Jurkat, Clone E6-1 (cell line): ENCODE measurements at places on chromosomes 2 and 18.

GRCh38 chr2:16210841-16211240 is 270.5 kb downstream of the MYCN start:
- DNase-seq, result no peak

DNA sequence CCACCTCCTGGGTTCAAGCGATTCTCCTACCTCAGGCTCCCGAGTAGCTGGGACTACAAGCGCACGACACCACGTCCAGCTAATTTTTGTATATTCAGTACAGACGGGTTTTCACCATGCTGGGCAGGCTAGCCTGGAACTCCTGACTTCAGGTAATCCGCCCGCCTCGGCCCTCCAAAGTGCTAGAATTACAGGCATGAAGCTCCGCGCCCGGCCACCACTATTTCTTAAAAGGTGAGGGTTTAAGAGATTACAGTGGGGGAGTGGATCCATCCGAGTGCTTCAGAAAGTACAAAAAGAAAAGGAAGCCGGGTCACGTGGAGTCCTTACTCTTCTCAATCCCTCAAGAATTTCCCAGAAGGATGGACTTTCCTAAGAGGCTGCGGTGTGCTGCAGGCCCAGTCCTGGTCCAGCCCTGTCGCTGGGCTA is 146.9 kb downstream of the ANKRD44 start:
- DNase-seq, result no peak

DNA sequence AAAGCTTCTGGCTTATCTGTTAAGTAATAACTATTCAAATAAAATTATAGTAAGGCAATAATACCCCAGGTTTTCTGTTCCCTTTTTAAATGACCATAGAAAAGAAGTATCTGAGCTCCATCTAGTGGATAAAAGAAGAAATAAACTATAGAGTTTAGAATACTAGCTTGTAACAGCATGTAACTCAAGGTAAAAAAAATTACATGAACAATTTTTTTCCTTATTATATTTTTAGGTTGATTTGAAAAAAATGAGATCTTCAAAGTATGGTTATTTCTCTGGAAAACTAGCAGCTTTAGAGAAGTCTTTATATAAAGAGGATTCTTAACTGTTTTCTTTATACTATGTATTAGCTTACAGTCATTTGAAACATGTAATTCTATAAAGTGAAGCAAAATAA is 58.1 kb downstream of the NCKAP1 start:
- peak; percentile 26 for DNase-seq

GRCh38 chr2:36399050-36399449 is 43.5 kb downstream of the CRIM1 start:
- DNase-seq, result no peak

- DNase-seq, result no peak
Measured at GRCh38 chr2:37775908-37776250, 104.4 kb upstream of the CDC42EP3 start.

DNA sequence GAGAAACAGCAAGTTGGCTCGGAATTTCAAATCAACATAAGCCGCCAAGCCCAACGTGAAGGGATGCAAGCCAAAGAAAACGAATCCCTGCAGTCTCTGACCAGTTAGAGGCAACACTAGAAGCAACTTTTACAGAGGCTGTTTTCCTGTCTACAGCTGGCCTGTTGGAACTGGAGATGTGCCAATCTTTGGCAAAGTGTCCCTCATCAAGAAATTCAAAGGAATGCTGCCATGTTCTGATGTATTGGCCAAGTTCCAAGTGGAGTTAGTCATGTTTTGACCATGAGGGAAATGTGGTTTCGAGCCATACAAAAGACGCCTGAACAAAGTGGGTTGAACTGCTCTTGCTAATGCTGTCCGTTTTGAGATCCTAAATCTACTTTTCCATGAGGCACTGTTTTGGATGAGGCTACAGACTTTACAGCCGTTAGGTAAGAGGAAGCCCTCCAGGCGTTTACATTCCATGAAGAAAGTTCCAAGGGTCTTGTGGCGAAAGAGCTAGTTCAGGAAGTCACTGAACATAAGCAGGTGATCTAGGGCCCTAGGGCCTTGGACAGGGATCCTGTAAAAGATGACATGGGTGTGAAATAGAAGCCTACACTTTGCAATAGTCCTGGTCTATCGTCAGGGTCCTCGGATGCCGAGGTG is 140.7 kb upstream of the PXDN start:
- DNase-seq, result no peak

DNA sequence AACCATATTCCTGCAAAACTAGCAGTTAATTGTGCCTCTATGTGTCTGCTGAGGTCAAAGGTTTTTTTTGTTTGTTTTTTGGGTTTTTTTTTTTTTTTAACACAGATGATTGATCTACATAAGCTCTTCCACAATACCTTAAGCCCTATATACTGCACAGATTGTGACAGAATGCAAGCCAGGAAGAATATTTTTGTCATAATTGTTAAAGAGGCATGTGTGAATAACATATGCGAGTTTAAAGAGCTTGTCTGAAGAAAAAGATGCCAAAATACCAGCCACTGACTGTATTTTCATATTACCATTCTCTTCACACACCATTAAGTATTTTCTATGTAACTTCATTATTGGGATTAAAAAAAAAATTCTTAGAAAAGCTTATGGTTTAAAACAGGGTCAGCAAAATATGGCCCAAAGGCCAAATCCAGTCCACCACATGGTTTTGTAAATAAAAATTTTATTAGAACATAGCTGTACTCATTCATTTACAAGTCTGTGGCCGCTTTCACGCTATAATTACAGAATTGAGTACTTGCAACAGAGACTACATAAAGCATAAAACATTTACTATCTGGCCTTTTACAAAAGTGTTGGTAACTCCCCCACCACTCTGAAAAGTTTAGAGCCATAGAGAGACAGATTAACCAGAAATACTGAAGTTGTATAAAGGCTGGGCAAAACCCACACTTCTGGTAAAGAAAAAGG is 89.9 kb downstream of the TRIP12 start:
- DNase-seq, result no peak

- DNase-seq, result no peak
Measured at GRCh38 chr2:69636395-69636794, 7.1 kb downstream of the AAK1 start.

GRCh38 chr2:1593371-1594122 is 150.8 kb downstream of the PXDN start:
- DNase-seq, result peak; percentile 68

DNA sequence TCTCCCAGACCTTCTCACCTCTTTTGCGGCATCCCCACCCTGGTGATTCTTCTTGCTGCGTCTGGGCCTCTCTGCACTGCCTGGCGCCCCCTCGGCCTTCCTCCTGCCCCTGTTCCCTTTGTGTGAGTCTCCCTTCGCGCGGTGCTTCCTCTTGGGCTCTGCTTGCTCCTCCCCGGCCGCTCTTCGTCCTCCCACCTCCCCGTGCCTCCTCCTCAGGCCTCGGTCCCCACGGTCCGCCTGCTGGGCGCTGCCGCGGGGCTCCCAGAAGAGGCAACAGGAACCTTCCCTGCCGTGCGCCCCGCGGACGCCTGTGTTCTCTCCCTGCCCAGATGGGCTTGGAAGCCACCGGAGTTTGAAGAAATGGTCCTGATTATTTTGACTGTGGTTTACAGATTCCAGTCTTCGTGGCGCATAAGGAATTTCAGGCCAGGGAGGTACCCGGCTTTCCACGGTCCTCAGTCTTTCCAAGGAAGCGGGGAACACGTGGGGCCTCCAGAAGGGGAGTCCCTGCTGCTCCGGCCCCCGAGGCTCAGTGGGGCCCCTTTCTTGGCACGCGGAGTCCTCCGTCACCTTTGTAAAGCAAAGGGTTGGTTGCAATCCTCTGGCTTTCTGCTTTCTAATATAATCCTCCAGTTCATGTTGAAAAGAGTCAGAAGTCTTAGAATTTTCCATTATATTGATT is 13.1 kb downstream of the RNU2-63P start:
- DNase-seq, result no peak

GRCh38 chr2:25473758-25474340 is 132.1 kb upstream of the DNMT3A start:
- no peak for DNase-seq
